Activated T-helper 1 cell treated with anti-CD3 and anti-CD28 coated beads, Interleukin-12 subunit alpha, Interleukin-12 subunit beta, Interleukin-2, Interleukin-4 antibody, amounts not matched to agents 30 ng/mL and 10 ng/mL and 1 ng/mL, durations not matched to agents 14 hours and 24 hours and 36 hours (primary cell): ENCODE measurements at places on chromosomes 12 and 14. TPM values are rescaled to one million over a fixed set of nuclear protein-coding genes. Genes with fewer than 3 reads are reported as not detected.

MYO1A gene
- total RNA-seq: 1.1 and 2.6 TPM in 2 replicates

DNA sequence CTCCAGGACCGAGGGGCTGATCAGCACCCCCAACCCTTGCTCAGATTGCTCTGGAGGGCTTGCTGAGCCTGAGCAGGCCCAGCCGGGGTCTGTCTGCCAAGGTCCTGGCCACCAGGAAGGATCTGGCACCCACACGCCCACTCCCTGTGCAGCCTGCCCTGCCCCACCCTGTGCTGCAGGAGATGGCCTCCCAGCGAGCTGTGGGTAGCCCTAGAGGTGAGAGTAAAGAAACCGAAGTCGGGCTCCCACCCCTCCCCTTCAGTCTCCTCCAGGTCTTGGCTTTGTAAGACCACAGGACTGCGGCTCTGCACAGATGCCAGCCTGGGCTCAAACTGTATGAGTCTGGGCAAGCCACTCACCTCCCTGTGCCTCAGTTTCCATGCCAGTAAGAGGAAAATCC lies 307.8 kb downstream of the BCL11B start:
- DNase-seq: no peak

DNA sequence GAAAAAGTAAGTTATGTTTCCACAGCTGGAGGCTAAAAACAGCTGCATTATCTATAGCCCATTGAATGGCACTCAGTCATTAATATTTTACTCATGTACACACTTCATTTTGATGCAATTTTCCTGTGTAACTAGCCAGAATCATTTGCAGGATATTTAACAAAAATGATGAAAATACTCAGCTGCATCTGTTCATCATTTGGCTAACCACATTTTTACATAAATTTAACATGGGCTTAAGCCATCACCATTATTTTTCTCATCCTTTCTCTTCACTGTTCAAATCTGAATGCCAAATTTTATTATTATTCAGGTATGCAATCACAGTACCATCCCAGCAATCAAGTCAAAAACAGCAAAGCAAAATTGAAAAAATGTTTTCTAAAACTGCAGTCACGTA lies 41.8 kb downstream of the ATXN7L3B start:
- no peak for DNase-seq

DNA sequence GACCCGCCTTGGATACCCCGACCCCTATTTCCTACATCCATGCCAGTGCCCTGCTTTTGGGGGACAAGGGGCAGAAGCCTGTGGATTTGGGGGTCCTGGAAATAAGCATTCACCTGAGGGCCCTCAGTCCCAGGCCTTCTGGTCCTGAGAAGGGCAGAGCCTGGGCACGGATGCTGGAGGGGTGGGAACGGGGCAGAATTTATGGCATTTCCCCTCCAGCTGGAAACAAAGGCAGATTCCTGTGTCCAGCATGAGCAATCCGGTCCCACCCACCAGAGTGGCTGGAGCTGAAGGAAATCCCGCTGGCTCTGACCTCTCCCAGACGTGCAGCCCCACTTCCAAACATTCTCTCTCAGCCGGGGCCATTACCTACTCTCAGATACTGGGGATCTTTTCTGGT lies 9.3 kb downstream of the ANKRD33 start:
- DNase-seq: no peak

DNA sequence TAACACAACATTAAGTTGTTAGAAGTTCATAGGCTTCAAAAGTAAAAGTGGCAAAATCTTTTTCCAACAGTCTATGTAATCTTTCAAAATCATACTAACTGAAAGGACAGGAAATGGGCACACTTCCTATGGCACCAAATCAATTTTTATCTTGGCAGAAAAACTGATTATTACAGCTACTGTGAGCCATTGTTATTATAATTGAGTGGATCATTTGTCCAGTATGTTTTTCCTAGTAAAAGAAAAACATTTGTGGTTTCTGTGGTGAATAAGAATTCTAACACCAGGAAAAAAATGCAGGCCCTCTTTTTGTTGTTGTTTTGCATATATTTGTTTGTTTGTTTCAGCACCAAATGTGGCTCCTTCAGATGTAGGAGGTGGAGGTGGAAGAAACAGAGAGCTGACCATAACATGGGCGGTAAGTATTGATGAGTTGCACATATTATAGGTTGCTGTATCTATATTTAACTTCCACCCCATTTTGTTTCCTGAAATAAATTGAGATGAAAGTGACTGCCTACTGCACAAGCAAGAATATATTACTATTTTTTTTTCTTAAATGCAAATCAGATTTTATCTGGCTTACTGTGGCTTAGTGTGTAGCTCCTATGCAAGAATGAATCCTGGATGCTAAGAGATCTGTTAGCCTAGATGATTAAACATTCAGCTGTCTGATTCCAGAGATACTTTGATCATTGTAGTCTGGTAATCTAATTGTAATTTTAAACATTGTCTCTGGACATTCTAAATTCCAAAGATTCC lies 174.1 kb upstream of the PDZRN4 start:
- no peak for DNase-seq

DNA sequence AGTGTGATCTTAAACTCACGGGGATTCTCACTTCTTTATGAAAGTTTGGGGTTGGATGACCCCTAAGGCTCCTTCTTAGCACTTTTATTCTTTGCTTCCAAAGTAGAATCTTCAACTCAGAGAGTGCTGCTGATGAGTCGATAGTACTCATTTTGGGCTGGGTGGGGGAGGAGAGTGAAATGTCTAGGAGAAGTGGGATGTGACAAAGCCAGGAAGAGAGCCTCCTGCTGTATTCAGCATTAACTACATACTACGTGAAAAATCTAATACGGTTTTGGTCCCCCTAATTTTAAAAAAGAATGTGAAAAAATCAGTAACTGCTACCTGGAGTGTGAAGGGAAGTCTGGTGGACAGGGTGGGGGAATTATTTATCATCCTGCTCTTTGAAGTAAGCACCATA lies 148.3 kb downstream of the SAMD4A start:
- DNase-seq: no peak

COQ5 gene
- 27.8 and 29.8 TPM in 2 replicates for total RNA-seq

DNA sequence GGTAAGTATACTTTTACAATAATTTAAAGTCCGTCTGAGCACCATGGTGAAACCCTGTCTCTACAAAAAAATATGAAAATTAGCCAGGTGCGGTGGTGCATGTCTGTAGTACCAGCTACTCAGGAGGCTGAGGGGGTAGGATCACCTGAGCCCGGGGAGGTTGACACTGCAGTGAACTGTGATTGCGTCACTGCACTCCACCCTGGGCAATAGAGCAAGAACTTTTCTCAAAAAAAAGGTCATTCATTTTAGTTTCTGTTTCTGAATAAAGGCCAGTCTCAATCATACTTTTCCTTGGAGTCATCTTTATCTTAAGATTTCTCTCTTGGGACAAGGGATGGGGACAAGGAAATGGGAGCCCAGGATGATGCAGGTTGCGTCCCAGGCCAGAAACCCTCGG lies 12.9 kb downstream of the ANKRD13A start:
- DNase-seq: no peak

- DNase-seq: no peak
Measured at GRCh38 chr14:69909826-69910550, 30.8 kb downstream of the SMOC1 start.

- no peak for DNase-seq
Measured at GRCh38 chr12:109923481-109924245, 23.6 kb downstream of the TCHP start.

IL22 gene
- total RNA-seq: 3.4 TPM in 2 replicates

EPYC gene
- not detected in 2 replicates for total RNA-seq

- DNase-seq: no peak
Measured at GRCh38 chr12:127355061-127355841, 911.7 kb upstream of the TMEM132C start.

GRCh38 chr14:93655078-93655750 lies 133.1 kb downstream of the PRIMA1 start:
- DNase-seq: no peak

DPF3 gene
- 2.8 and 4.3 TPM in 2 replicates for total RNA-seq

GRCh38 chr12:14957551-14958168 lies 3.7 kb downstream of the ARHGDIB start:
- no peak for DNase-seq

DNA sequence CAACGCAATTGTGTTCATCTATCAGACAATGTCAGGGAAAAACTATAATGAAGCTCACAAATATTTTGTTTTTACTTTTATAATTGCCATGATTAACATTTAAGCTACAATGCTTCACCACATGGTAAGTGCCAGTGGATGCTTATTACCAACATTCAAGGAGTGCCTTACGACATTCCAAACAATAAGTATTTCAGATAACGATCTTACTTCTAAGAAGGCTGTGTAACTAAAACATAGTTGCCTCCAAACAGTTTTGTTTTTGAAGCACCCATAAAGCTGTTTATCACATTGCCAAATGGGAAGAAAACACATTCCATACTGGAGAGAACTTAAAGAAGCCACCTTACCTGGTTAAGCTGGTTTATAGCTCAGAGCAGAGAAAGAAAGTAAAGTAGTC lies 78.8 kb downstream of the RPS6KA5 start:
- DNase-seq: no peak

DNA sequence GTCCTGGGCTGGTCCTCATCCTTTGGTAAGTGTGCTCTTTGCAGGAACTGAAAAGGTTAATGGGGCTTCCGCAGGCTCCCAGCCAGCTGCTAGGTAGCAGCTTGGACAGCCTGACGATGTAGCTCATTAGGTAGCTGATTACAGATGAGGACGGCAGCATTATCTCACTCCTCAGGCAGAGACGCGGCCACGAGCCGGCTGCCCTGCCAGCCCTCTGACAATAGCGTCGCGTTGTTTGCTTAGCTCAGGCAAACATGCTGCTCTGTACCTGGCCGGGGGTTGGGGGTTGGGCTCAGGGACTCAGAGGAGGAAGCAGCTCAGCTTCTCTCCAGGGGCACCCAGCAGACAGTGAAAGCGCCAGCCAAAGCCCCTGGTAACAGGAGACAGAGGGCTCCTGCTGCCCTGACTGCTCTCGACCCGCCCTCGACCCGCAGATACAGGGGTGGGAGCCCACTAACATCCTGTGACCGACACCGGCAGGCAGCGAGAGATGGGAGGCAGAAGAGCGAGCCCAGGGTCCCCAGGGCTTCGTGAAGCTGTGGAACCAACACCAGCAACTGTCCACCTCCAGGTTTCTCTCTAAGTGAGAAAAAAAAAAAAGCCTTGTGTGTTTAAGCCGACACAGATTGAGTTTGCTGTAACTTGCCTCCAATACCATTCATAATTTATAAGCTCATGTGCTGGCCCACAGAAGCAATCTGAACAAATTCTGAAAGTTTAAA lies 53.4 kb upstream of the DLK1 start:
- no peak for DNase-seq

LGR5 gene
- total RNA-seq: not detected in 2 replicates

DNA sequence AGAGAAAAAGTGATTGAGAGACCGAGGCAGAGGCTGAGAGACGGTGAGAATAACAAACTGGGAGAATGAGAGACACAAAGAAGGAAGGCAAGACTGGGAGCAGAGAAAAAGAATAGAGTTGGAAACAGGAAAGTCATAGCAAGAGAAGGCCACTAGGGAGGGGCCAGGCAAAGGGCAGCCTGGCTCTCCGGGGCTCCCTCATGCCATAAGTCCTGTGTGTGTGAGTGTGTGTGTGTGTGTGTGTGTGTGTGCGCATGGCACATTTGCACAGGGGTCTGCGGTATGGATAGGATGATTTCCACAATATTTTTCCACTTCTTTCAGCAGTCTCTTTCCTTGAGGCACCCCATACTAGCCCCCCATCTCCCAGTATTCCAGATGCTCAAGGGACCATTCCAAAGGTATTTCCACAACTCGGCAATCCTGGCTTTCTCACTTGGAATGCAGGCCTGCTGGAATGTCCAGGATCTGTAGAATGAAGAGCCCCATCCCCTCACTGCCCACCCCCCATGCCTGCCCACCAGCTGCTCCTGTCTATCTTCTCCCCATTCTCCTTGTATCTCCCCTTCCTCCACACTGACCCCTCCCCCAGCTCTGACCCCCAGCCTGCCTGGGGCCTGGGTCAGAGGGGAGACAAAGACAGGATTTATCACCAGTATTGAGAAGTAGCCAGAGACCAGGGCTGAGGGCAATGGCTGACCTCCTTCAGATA lies 9.0 kb downstream of the GPR84 start:
- no peak for DNase-seq

SYNDIG1L gene
- not detected in 2 replicates for total RNA-seq

TTC6 gene
- not detected in 2 replicates for total RNA-seq

- DNase-seq: no peak
Measured at GRCh38 chr12:57889500-57889989, 43.0 kb upstream of the CTDSP2 start.

DNA sequence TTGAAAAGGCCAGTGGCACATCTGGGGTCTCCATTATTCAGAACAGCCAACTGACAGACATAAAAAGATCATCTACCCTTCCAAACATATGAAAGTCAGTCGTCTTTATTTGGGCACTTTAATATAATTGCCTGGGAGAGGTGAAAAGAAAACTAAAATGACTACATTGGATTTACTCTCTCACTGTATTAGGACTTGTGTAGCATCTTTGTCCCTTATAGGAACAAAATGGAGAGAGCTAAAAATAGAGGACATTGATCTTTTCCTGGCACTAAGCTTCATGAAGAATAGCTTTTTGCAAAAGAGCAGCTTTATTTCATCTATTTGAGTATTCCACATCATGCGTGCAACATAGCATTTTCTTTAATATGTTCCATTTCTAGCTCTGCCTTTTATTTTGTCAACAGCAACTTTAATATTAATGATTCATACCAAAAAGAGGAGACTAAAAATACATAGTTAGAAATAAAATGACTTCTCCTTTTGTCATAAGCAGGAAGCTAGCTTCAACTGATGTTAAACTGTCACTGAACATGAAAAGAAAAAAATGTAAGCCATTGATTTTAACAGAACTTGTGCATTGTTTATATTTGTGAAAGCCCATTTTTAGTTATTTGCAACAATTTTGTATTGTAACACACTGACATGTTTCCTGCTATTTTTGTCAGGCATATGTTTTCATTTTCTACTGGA lies 254.6 kb downstream of the SEC23A start:
- DNase-seq: no peak

CRIP1 gene
- 97.1 and 103 TPM in 2 replicates for total RNA-seq

DNA sequence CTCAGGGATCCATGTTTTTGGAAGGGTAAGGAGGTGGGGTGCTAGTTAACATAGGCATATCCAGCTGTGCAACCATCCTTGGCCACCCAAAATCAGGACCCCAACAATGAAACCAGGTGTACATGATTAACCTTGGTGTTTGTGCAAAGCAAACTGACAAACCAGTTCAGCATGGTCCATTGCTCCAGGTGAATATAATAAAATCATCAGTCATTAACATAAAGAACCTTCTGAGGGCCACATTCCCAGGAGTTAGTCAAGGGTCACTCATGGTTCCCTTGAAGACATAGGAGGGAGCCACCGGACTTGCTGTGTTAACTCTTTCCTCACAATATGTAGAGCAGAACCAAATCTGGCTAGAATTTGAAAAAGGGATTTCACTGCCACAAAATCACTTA lies 17.8 kb downstream of the SLC38A2 start:
- no peak for DNase-seq

DNA sequence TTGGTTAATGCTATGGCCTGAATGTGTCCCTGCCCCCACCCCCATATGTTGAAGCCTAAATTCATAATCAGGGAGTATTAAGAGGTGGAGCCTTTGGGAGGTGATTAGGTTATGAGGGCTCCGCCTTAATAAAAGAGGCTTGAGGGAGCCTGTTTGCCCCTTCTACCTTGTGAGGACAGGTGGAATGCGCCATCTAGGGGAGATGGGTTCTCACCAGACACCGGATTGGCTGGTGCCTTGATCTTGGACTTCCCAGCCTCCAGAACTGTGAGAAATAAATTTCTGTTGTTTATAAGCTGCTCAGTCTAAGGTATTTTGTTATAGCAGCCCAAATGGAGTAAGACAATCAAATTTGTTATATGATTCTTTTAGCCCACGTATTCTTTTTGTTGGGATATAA lies 148.3 kb downstream of the PTCSC3 start:
- no peak for DNase-seq
